NCI-H510A (cell line): ENCODE measurements at places on chromosomes 2 and 18.

- no peak for DNase-seq
These were observed 110.7 kb upstream of the EFEMP1 start for GRCh38 chr2:56034258-56034657.

GRCh38 chr2:88885275-88885674 lies 193.8 kb downstream of the RPIA start:
- DNase-seq, result no peak

DNA sequence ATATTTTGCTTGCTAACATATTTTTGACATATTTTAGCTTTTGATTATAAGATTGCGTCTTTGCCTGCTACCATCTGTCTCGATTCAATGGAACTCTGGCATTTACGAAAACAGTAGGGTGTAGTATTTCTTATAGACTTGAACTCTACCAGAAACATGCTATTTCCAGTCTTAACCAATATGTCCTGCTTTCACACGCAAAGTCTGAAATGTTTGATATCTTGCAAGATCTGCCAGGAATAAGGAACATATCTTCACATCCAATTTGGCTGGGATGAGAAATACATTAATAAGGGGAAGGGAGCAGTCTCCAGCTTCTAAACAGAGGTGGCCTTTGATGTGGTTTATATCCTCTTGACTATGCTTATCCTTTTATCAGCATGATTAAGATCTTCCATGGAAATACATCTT lies 299.4 kb downstream of the ZNF521 start:
- DNase-seq, result no peak

- DNase-seq, result no peak
These were observed 514.4 kb upstream of the HS6ST1 start for GRCh38 chr2:128832946-128833663.

GRCh38 chr2:182359990-182360662 lies 66.7 kb downstream of the PDE1A start:
- no peak for DNase-seq

GRCh38 chr2:138846216-138846821 lies 66.1 kb upstream of the NXPH2 start:
- no peak for DNase-seq

GRCh38 chr2:31037058-31037457 lies 101.2 kb downstream of the GALNT14 start:
- DNase-seq, result no peak

- no peak for DNase-seq
These were observed 66.6 kb downstream of the RIF1 start for GRCh38 chr2:151476287-151476686.

DNA sequence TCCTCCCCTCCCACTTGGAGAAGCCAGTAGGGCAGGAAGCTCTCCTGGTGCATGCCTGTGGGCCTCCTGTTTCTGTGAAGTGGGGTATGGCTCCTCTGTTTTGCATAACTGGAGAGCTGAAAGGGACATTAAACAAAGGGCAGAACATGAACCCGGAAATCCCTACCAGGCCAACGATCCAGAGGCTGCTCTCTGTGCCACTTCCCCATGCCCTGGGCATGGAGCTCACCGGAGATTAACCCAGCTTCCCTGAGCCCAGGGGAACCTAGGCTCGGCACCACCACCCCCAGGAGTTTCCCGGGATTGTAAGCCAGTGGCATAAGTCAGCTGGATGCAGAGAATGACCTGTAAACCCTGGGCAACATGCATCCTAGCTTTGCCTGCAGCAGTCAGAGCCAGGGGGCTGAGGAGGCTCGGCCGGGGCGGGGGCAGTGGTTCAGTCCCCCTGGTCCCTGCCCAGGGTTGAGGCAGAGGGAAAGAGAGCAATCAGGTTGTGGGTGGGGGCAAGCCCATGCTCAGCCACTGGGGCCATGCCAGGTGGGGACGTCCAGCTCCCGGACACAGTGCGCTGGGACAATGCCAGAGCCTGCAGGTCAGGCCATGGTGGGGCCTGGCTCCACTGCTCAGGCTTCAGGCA lies 49.5 kb downstream of the TIMM21 start:
- DNase-seq, result no peak

- no peak for DNase-seq
These were observed 465.4 kb upstream of the TNP1 start for GRCh38 chr2:217325251-217325650.

- no peak for DNase-seq
These were observed 27.4 kb upstream of the ACSL3 start for GRCh38 chr2:222833410-222833809.

DNA sequence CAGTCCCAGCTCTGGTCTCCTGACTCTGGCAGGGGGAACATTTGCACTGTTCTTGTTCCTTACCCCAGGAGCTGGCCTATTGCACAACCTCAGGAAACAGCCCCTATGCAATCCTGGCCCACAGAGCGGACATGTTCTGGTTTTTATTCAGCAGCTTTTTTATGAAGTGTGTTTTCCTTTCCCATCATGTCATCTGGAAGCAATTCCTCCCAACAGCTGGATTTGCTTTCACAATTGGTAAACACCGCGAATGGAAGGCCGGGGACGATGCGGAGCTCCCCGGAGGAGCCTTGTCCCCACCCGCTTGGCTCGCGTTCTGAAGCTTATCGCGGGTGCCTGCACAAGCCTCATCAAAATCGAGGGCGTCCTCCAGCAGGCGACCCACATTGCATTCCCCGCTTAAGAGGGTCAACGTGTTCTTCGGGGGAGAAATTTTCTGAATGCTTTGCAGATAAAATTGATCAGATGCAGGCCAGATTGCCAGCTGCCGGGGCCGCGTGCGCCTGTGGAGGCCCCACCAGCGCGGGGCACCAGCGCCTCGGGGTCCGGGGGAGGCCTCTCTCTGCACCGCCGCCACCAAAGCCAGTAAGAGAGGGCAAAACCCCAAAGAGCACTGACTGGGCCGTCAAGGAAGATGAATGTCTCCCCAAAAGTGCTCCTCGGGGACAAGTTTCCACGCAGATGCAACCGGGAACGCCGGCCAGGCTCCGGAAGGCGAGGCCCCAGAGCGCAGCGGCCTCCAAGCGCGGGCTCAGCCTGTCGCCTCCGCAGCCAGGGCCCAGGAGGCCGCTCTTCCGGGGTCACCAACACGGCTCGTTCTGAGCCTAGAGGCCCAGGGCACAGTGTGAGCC lies 60.3 kb upstream of the SP3 start:
- no peak for DNase-seq

DNA sequence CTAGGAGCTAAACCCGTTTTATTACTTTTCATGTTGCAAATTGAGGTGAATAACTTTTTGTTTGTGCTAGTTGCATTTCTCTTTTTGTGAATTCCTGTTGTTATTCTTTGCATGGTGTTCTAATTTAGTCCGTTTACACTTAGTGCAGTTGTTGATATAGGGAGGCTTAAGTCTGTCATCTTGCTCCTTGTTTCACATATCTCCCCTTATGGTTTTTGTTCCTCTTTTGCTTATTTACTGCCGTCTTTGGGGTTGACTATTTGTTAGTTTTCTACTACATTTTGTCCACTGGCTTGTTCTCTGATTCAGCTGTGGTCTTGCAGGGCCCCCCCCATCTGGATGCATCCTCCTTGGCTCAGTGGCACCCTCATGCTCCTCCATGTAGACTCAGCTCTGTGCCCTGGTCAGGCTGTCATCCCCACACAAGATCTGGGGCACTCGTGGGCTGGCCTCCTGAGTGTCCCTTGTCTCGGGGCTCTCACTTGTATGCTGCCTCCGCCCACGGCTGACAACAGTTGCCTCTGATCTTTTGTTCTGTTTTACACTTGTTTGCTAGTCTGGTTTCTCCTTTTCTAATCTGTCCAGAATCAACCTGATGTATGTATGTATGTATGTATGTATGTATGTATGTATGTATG lies 42.9 kb upstream of the ASB1 start:
- no peak for DNase-seq

GRCh38 chr18:63477968-63478367 lies 1.2 kb downstream of the SERPINB5 start:
- DNase-seq, result no peak

DNA sequence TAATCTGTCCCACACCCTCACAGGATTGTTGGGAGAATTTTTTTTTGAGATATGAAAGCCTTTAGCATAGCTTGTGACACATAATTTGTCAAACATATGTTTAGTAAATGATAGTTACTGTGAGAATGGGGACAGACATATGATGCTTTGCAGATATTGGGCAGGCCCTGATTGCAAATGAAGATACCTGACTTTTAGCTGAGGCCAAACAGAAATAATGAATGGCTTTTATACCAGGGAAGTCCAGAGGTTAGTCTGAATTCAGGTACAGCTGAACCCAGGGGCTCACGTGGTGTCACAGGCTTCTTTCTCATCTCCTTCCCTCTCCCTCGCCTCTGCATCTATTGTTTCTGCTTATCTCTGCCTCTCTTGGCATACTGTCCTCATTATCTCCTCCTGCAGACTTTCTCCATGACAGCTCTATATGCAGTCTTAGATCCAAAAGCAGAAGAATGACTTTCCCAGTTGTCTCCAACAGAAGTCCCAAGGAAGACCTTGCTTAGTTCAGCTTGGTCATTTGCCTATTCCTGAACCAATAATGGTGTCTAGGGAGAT lies 4.9 kb upstream of the WNT10A start:
- no peak for DNase-seq

DNA sequence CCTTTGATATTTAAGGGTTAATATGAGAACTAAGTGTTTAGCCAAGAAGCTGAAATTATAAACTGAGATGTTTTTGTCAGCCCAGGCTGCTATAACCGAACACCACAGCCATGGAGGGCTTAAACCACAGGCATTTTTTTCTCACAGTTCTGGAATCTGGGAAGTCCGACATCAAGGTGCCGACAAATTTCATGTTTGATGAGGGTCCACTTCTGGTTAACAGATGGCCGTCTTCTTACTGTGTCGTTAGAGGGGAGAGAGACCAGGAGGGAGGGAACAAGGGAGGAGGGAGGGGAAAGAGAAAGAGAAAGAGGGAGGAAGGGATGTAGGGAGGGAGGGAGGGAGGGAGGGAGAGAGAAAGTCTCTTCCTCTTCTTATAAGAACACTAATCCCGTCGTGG lies 6.5 kb upstream of the CNDP2 start:
- DNase-seq, result no peak

GRCh38 chr18:54257015-54257414 lies 12.3 kb upstream of the POLI start:
- no peak for DNase-seq

- peak; percentile 11 for DNase-seq
These were observed 840.4 kb downstream of the CPS1 start for GRCh38 chr2:211396815-211397214.

- no peak for DNase-seq
These were observed 5.8 kb upstream of the SFTPB start for GRCh38 chr2:85673716-85674375.

DNA sequence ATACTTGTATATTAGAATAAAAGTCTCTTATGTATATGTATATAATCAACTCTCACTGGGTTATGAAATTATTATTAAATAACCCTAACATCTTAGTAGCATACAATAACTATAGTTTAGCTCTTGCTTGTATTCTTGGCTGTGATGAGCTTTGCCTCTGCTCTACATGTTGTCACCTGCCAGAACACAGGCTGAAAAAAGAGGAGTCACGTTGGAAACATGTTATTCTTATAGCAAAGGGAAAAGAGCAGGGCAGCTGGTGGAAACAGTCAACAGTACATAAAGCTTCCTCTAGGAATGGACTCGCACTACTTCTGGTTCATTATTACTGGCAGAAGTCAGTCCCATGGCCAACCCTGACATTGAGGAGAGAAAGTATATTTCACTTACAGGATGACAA lies 362.0 kb upstream of the KYNU start:
- no peak for DNase-seq

GRCh38 chr18:74148543-74149070 lies 284 bp downstream of the TIMM21 start:
- DNase-seq, result no peak

DNA sequence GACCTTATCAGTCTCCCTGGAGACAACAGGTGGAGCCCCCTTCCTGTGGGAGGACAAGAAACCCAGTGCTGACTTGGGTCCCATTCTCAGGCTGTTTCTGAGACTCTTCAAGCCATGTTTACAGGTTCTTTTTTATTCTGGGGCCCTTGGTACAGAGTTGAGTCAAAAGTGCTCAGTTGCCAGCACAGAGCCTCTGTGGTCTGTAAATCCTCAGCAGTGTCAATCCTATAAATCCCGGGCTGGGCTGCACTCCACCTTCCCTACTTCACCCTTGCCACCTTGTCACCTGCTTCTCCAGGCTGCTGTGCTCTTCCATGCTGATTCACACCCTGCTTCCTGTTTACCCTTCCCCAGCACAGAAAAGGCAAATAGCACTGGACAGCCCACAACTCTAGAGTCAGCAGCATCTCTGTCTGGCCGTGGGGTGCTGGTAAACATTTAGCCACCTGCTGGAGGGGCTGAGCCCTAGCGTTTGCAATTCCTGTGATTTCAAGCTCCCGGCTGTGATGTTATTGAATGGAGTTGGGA lies 74.7 kb downstream of the TNFRSF11A start:
- peak; percentile 88 for DNase-seq

DNA sequence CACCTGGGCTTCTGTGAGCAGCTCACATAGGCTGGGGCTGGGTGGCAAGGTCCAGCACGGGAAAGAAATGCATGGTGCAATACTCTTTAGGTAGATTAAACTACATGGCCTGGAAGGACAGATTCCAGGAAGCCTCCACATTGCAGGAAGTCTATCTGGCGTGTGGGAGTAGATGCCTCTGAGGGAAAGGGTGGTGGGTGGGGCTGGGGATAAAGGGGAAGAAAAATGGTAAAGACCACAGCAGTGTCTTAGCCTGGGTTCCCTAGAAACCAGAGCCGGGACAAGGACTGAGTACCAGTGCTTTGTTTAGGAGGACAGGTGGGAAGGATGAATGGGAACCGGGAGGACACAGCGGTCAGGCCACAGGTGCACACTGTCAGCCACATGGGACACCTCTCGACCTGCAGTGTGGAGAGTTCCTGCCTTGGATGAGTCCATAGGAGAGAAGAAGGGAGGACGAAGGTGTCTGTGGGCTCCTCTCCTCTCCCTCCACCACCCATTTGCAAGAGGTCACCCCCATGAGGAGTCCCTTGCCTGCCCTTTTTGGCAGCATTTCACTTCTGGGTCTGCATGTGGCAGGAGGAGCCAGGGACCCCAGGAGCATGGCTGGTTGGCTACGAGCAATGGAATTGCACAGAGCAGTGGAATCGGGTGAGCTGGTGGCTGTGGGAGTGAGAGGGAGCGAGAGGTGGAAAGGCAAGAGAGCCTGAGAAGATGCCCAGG lies 91.5 kb upstream of the HS6ST1 start:
- no peak for DNase-seq

GRCh38 chr18:77138270-77138669 lies 5.7 kb upstream of the MBP start:
- DNase-seq, result no peak
